T1000 (cell line): ENCODE measurements at places on chromosomes 3 and 15.

- no peak for DNase-seq
Measured at GRCh38 chr3:184766555-184767261, 45.3 kb upstream of the VPS8 start.

DNA sequence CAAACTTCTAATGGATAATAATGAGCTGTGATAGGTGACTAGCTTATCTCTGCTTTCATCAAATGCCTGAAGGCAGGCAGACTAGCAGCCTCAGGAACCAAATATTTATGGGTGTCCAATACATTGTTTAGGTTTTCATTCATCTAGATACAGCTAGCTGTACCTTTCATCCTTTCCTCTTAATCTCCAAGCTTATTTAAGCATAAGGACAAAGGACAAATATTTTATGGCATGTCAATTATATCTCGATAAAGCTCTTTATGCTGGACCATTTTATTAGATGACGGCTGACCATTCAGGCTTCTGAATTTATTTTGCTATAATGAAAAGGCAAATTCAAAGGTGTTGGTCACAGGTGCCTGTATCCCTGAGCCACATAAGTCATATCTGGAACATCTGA, 16.9 kb downstream of the RBM15B start:
- no peak for DNase-seq

DNA sequence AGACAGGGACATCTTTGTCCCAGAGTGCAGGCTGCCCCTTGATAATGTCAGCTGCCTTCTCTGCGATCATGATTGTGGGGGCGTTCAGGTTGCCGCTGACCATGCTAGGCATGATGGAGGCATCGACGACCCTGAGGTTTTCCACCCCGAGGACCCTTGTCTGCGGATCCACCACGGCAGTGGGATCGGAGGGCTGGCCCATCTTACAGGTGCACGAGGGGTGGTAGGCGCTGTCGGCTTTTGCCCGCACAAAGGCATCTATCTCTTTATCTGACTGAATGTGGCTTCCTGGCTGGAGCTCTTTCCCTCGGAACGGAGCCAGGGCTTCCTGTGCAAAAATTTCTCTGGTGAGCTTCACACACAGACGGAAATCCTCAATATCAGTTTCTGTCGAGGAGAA, 28.4 kb downstream of the CHDH start:
- no peak for DNase-seq

GRCh38 chr3:9659849-9660248, 10.5 kb downstream of the MTMR14 start:
- no peak for DNase-seq

DNA sequence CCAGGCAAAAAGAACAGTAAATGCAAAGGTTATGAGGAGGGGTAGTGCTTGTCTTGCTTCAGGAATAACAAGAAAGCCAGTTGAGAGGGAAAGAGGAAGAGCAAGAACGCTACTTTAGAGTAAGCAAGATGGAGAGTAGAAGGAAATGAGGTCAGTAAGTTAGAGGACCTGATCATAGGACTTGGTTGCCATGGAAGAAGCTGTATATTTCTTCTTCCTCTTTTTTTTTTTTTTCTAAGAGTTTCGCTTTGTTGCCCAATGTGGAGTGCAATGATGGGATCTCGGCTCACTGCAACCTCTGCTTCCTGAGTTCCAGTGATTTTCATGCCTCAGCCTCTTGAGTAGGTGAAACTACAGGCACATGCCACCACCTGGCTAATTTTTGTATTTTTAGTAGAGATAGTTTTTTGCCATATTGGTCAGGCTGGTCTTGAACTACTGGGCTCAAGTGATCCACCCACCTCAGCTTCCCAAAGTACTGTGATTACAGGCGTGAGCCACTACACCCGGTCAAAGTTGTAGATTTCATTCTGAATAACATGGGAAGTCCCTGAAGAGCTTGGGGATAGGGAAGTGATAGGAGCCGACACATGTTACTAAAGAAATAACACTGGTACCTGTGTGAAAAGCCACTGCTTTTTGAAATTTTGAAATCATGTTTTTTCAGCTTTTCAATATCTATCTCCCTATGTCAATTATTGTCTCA, 527.9 kb upstream of the NAALADL2 start:
- no peak for DNase-seq

- DNase-seq = no peak
Measured at GRCh38 chr15:85281293-85281882, 99.0 kb upstream of the AKAP13 start.

- DNase-seq = no peak
Measured at GRCh38 chr15:99618941-99619411, 53.2 kb downstream of the MEF2A start.

DNA sequence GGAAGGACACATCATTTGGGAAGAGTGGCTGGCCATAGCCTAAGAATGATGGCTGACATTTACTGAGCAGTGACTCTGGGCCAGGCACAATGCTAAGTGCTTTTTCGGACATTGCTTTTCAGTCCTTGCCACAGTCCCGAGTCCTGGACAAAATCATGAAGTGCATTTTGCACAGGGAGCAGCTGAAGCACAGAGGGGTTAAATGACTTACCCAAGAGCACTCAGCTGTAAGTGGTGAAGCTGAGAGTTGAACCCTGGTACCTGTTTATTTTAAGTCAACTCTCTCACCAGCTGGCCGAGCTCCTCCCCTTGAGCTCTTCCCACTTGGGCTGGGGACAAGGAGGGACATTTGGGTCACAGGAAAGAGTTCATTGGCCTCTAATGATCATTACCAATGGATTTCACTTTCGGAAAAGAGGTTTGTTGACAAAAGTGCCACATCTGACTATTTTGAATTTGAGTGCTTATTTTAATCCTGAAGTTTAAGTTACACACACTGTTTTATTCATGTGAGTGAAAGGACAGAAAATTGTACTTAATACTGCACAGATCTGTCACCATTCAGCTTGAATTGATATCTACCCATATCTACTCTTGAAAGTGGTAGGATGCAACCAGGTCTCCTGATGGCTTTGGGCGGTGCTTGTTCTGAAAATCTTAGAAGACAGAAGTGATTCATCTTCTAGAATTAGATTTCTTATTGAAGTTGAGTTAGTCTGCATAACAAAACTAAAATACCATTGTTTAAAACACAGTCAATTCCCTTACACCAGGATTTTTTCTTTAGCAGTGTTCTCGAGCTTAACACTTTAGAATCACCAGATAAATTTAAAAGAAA, 368.7 kb upstream of the PROK2 start:
- DNase-seq = no peak

- DNase-seq = no peak
Measured at GRCh38 chr3:10299679-10300078, 6.9 kb upstream of the GHRL start.
